ENCODE measurements at places on chromosomes 7 and 10.

- DNase-seq, result no peak
Observed at GRCh38 chr7:70325509-70326101, 727.3 kb downstream of the AUTS2 start.

DNA sequence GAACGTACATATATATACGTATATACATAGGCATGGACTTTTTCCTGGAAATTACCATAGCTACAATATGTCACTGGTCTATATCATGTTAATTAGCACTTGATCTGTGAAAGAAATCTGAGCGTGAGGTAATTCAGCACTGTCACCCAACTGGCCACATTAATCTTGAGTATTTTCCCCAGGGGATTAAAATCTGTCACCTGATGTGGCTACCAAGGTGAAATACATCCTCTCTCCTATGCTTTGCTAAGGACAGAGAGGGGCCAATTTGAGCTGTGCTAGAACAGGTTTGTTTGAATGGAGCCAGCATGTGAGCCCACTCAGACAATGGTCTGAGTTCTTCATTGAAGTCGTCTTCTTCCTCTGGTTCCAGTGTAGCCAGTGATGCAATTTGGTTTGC, 33.3 kb downstream of the CYCS start:
- no peak for DNase-seq

GRCh38 chr7:8507566-8507965, 74.2 kb downstream of the NXPH1 start:
- DNase-seq, result no peak

GRCh38 chr10:33233635-33234034, 100.8 kb downstream of the NRP1 start:
- no peak for DNase-seq

DNA sequence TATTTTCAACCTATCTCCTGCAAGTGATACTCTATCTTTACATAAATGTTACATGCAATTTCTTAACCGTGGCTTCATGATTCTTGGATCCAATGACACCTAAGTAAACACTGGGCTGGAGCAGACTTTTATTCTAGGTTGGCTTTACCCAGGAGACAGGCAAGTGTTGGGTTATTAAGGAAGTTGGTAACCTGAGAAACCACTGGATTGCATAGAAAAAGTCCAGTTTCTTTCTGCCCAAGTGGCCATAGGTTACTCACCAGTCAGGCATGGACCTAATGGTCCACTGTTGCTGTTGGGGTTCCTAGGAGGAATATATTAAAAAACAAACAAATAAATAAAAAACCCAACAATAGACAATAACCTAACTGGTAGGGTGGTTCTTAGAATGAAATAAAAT, 112.8 kb downstream of the SEMA3D start:
- DNase-seq, result no peak

GRCh38 chr10:105398202-105398601, 757.1 kb downstream of the SORCS3 start:
- no peak for DNase-seq

All from stimulated activated CD8-positive, alpha-beta memory T cell treated with anti-CD3 and anti-CD28 coated beads, Interleukin-4, amount 100 ng/mL, for 1 hour (primary cell).